GM12878 (cell line): ENCODE measurements at places on chromosomes 12 and 14. TPM values are rescaled to one million over a fixed set of nuclear protein-coding genes. Genes with fewer than 3 reads are reported as not detected.

The SLC38A4 gene
- total RNA-seq: 0.16 and 0.23 TPM in 2 replicates

The ACSM4 gene
- total RNA-seq: not detected in 2 replicates

GRCh38 chr14:26846388-26846787 is 248.6 kb upstream of the NOVA1 start:
- DNase-seq: no peak

The DAO gene
- total RNA-seq: not detected in 2 replicates

GRCh38 chr12:96338852-96339471 is 61.3 kb downstream of the CDK17 start:
- no peak for DNase-seq

DNA sequence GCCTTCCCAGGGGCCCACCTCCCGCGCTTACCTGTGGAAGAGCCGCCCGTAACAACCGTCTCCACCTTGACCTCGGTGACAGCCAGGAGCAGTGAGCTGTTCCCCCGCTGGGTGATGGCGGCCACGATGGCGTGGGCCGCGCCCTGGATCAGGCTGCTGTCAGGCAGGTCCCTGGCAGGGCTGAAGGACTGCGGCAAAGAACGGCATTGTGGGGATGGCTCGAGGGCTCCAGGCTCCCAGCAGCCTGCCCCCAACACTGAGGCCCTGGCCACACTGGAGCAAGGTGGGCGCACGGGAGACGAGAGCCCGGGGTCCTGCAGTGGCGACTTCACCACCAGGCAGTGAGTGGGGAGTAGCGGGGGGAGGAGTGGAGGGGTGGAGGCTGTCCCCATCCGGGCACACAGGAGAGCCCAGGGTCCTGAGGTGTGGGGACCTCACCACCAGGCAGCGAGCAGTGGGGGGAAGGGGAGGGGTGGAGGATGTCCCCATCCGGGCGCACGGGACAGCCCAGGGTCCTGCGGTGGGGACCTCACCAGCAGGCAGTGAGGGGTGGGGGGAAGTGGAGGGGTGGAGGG is 25.0 kb downstream of the JAG2 start:
- DNase-seq: no peak
